Lung (tissue), 17 donors: ENCODE measurements at places on chromosomes 1 and 21. TPM values are rescaled to one million over a fixed set of nuclear protein-coding genes. Genes with fewer than 3 reads are reported as not detected.

ADGRB2 gene
- total RNA-seq, result 7.6 TPM

MPZ gene
- 3.6 TPM for total RNA-seq

CD247 gene
- 4.1 TPM for total RNA-seq

DNA sequence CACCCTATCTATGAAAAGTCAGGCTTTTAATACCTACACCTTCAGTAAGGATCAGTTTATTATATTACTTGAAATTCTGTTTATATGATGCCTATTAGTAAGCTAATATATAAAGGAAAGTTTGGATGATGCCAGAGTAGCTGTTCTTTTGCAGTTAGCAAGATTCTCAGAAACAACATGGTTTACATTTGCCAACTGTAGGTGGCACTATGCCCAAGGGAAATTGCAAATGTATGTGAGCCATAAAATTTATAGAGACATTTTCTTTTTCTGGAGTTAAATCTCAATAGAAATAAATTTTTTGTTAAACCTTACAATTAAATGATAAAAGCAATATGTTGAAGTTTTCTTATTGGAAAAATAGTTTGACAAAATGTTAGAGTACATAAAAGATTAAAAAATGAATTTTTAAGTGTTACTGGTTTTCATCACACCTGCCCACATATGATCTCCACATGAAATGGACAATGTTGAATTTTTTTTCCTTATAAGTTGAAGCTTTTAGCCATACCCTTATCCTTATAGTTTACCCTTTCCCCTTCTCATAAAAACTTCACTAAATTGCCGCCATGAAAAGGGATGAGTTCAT lies 32.1 kb upstream of the EPHX4 start:
- peak; percentile 46 for DNase-seq

BEND5 gene
- total RNA-seq, result 10.1 TPM

DNA sequence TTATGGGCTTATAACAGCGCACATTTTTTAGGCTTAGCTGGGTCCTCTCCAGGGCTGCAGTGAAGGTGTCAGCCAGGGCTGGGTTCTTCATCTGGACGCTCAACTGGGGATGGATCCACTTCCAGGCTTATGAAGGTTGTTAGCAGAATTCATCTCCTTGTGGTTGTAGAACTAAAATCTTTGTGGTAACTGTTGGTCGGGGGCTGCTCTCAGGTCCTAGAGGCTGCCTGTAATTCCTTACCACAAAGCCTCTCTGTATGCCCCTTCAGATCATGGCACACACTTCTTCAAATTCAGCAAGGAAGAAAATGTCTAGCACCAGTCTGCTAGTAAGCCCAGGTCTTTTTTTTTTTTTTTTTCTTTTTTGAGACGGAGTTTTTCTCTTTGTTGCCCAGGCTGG lies 40.9 kb upstream of the EPS8L3 start:
- DNase-seq, result no peak

LCE1D gene
- not detected for total RNA-seq

- no peak for DNase-seq
Measured at GRCh38 chr1:225876900-225877510, 5.2 kb downstream of the TMEM63A start.

ELK4 gene
- 29.3 TPM for total RNA-seq

GRCh38 chr1:95437781-95438180 lies 203.8 kb downstream of the RWDD3 start:
- DNase-seq, result no peak

NEK2 gene
- 0.61 TPM for total RNA-seq

GRCh38 chr1:21379571-21379970 lies 60.4 kb upstream of the NBPF3 start:
- no peak for DNase-seq

PRAMEF20 gene
- total RNA-seq, result not detected

- no peak for DNase-seq
Measured at GRCh38 chr1:55500601-55501000, 285.4 kb upstream of the USP24 start.

GRCh38 chr1:17397910-17398695 lies 26.1 kb downstream of the PADI6 start:
- no peak for DNase-seq

DNA sequence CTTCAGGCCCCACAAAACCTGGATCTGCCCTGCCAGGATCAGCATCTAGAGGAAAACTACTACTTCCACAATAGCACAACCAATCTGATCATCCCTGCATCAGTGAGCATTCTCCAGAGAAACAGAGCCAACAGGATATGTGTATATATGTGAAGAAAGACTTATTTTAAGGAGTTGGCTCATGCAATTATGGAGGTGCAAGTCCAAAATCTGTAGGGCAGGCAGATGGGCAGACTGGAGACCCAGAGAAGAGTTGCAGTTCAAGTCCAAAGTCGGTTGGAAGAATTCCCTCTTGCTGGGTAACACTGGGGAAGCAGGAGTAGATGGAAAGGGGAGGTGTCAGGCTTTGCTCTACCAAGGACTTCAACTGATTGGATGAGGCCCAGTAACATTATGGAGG lies 4.9 kb upstream of the HENMT1 start:
- DNase-seq, result no peak

DNA sequence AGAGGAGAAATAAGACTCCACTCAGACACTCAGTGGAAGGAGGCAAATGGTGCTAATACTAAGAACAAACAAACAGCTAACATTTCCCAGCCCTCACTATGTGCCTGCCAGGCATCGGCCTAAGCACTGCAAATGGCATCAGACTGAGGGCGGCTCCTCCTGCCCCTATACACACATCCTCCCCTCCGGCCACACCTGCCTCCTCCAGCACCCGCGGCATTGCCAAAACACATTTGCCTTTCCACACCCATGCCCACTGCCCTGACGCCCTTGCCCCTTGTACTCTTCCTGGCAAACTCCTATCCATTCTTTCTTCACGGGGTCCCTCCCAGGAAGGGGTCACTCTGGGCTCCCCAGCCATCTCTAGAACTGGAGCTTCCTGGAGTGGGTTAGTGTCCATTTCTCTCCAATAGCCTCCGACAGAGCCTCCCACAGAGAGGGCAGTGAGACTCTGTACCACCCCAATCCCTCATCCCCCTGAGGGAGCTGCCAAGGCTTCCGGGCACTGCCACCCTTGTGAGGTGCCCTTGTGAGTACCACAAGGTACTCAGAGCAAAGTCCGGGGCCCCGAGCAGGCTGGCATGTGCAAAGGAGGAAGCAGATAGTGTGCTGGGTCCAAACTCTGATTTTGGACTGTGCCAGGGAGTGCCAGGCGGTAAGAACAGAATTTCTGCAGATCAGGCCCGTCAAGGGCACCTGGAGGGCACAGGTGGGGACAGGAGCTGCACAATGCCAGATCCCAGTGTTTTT lies 959 bp downstream of the AKR7A3 start:
- no peak for DNase-seq

GRCh38 chr1:33344896-33345560 lies 24.1 kb upstream of the A3GALT2 start:
- no peak for DNase-seq

CACYBP gene
- total RNA-seq, result 62.8 TPM

TMEM50B gene
- 51.4 TPM for total RNA-seq

- no peak for DNase-seq
Measured at GRCh38 chr1:156546267-156546666, 26.1 kb downstream of the IQGAP3 start.

- DNase-seq, result no peak
Measured at GRCh38 chr1:183165456-183165855, 20.6 kb upstream of the LAMC2 start.

GRCh38 chr1:197042676-197043341 lies 24.3 kb downstream of the F13B start:
- peak; percentile 19 for DNase-seq

- peak; percentile 31 for DNase-seq
Measured at GRCh38 chr1:14135070-14135469, 435.1 kb downstream of the PRDM2 start.

DNA sequence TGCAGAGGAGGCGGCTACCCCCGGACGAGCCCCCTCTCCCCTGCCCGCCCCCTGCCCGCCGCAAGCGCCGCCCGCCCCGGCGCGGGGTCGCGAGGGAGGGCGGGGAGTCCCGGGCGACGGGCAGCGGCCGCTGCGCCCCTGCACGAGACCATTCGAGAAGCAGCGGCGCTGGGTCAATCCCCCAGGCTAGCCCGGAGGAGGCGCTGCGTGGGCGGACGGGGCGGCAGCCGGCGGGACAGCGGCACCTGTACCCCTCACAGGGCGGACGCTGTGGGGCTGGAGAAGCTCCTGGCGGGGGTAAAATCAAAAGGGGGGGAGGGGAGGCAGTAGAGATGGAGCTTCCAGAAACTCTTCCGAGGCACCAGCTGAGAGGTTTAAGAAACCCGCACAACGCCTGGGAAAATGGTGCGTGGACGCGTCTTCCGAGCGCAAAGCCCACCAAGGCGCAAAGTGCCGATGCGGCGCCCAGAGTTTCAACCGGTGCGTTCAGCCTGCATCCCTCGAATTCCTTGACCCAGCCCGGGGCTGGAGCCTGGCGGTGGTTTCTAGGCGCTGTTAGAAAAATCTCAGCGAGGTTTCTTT lies at the start of gene PLPPR5:
PLPPR5 (minus strand) TSS at position 1 of the 582 bp plus-strand sequence. CDS start 190 bp downstream, outside the sequence.
- peak; percentile 18 for DNase-seq

ICOSLG gene
- 4.0 TPM for total RNA-seq

UTS2 gene
- 0.82 TPM for total RNA-seq

DNA sequence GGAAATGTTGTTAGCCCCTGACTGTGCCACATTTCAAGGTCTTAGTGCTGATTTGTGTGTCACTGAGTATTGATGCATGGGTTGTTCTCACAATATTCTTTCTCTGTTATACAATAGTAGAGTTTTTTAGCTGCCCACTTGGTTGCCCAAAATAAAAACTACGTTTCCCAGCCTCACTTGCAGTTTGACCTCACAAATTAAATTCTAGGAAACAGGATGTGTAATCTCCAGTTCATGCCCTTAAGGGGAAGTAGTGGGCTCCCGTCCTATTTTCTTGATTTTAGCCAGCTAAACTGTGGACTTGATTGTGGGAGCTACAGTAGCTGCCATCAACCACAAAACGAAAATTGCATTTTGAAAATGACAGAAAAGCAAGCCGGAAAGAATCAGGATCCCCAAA lies 27.3 kb upstream of the LAMC1 start:
- no peak for DNase-seq

- no peak for DNase-seq
Measured at GRCh38 chr1:109133815-109134214, 19.9 kb downstream of the ELAPOR1 start.

GRCh38 chr1:219412772-219413171 lies 200.1 kb downstream of the ZC3H11B start:
- no peak for DNase-seq
